ENCODE measurements at places on chromosomes 2 and 18.

GRCh38 chr18:9453283-9453682 lies 22.0 kb upstream of the RALBP1 start:
- no peak for DNase-seq

- DNase-seq: no peak
These were observed 13.5 kb downstream of the RHBDD1 start for GRCh38 chr2:226849349-226849748.

DNA sequence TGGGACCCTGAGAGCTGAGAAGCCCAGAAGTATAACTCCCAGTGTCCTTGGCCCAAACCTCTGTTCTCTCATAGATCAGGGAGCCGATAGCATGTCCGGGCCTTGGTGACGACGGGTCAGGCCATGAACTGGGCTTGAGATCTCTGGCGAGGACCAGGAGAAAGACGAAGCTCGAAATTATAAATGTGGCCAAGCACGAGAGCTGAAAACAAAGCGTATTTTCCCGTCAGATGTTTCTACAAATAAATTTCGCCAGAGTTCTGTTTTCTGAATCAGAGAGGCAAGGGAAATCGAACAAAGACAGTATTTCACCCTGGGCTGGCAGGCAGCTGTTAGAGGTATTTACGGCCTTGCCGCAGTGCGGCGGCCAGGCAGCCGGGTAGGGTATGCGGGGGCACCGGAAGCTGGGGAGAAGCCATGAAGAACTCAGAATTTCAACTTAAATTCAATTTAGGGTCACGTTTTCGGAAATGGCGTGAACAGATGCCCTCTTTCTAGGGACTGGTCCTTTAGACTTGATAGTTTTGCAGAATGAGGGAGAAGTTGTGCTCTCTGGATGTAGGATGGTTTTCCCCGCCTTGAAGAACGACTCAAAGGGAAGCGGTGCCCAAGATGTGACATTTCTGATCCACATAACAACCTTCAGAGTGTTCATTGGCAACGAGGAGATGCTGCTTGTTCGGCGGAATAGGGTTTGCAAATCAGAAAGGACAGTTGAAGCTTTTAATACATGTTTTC lies 9.6 kb downstream of the HOXD8 start:
- DNase-seq: no peak

GRCh38 chr2:199303728-199304177 lies 154.0 kb downstream of the SATB2 start:
- no peak for DNase-seq

GRCh38 chr18:68826121-68826520 lies 28.2 kb downstream of the CCDC102B start:
- DNase-seq: no peak

- DNase-seq: no peak
These were observed 65.5 kb upstream of the EPAS1 start for GRCh38 chr2:46231721-46232120.

- DNase-seq: no peak
These were observed 713.9 kb upstream of the CDH2 start for GRCh38 chr18:28890791-28891190.

DNA sequence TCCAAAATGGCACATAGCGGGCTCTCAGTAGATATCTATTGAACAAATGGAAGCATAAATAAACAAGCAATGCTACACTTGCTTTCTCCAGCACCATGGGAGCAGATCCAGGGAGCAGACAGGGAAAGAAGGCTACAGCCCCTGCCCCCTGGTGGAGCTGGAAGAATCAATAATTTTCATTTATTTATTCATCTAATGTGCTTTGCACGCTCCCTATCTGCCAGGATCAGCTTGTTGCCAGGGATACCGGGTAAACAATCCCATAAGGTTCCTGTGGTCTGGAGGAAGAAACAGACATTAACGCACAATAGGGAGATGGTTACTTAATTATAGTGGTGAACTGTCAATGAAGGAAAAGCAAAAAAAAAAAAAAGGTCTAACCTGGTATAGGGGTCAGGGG lies 40.1 kb upstream of the CLASP1 start:
- DNase-seq: no peak

DNA sequence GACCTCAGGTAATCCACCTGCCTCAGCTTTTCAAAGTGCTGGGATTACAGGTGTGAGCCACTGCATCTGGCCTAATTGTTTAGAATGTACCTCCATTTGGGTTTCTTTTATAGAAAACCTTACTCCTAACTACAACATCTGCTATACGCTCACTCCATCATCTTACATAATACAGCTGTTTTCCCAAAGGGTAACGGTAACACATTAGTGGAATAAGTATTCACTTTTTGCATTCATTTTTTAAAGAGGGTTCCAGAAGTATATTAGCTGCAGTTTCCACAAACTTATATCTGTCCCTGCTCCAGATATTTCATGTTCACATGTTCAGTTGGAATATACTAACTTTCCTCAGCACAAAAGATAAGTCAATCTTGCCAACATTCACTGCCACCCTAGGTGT lies 640.1 kb upstream of the FSHR start:
- DNase-seq: no peak

Measured in NCI-H187 treated with DMSO at 0.1 percent for 48 hours (cell line).